ENCODE measurements at places on chromosomes 2 and 18.

- no peak for DNase-seq
Measured at GRCh38 chr2:112140205-112140802, 2.1 kb downstream of the FBLN7 start.

GRCh38 chr2:225103737-225104141 is 61.5 kb upstream of the DOCK10 start:
- no peak for DNase-seq

DNA sequence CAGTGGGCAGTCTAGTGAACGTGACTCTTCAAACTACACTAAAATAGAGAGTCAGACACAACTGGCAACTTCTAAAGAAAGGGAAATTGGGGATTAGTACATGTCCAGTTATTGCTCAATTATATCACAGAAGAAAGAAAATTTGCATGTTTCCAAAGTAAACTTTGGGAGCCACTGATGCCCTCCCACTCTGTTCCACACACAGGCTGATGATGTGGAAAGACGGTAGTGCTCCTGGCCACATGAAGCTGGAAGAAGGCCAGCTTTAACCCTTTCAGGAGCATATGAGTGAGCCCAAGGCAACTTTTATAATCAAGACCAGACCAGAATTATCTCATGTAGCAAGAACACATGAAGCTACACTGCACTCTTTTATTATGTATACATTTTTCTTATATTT is 141.0 kb downstream of the NR4A2 start:
- no peak for DNase-seq

GRCh38 chr18:36176711-36177110 is 10.6 kb upstream of the MOCOS start:
- no peak for DNase-seq

DNA sequence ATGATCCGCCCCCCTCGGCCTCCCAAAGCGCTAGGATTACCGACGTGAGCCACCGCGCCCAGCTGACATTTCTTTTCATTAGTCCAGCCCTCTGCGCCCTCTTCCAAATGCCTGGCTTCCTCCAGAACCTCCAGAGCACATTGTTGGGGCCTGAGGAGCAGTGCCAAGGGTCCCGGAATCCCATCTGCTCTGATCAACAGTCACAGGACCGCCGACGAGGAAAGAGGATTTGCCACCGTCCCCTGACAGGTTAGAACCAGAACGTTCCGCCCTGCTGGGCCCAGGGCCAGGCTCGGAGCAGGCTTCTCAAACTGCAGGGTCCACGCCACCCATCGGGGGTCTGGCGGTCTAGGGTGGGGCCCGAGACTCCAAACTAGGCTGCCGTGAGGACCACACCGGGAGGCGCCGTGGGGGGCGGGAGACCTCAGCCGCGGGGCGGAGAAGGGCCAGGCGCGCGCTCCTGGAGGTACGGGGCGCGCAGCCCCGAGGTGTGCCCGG is 36.9 kb upstream of the ITM2C start:
- no peak for DNase-seq

DNA sequence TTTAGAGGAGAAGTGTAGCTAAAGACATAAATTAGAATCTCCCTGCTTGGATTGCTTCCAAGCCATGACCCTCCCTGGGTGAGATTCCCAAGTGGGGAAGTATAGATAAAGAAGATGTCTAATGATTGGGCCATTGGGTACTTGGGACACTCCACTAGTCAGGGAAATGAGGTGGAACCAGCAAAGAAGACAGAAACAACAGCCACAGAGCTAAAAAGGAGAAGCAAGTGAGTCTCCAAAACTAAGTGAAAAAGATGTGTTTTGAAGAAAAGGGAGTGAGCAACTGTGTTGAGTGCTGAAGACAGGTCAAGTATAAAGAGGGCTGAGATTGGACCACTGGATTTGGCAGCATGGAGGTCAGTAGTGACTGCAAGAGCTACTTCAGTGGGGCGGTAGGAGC is 276.7 kb upstream of the STON1 start:
- no peak for DNase-seq

DNA sequence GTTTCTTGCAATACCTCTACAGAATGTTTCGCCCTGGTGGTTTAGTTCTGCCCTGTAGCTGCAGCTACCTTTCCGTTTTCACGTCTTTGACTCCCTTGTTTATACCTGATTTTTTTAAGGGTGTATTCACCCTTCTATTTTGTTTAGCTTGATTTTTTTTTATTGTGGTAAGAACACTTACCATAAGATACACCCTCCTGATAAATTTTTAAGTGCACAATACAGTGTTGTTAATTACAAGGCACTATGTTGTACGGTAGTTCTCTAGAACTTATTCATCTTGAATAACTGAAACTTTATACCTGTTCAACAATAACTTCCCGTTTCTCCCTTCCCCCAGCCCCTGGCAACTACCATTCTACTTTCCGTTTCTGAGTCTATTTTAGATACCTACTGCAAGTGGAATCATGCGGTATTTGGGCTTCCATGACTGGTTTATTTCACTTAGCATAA is 48.9 kb upstream of the NABP1 start:
- DNase-seq, result no peak

GRCh38 chr18:46411191-46411828 is 245.7 kb downstream of the LOXHD1 start:
- no peak for DNase-seq

- no peak for DNase-seq
Measured at GRCh38 chr2:89833116-89833779, 1141.8 kb downstream of the RPIA start.

DNA sequence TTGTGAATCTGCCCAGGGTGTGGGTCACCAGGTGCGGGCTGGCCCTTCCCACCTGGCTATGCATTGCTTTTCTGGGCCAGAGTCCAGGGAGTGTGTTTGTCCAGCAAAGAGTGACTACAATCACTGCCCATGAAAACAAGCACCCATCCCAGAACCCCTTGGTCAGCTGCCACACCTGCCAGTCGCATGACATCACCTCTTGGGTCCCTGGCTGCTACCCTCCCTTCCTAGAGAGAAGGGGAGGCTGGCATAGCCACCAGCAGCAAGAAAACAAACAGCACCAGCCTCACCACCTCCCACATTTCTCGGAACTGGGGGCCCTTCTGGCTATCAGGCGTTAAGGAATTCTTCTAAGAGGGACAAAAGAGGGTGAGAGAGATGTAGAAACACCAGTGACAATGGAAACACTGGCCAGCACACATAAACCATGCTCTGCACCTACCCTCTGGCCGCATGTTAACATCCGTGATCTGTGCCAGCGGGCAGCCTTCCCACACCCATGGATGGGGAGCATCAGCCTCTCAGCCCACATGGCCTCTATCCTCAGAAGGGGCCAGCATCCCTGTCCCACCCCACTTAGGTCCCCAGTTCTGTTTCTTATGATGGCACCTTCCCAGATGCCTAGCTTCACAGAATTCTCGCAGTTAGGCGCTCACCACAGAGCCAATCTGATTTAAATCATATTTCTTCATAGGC is 109.7 kb upstream of the GLI2 start:
- DNase-seq, result no peak

Data from stimulated activated CD8-positive, alpha-beta memory T cell treated with anti-CD3 and anti-CD28 coated beads, Interleukin-7, amount 100 ng/mL, for 48 hours (primary cell).